T1000 (cell line): ENCODE measurements at places on chromosomes 2 and 18.

DNA sequence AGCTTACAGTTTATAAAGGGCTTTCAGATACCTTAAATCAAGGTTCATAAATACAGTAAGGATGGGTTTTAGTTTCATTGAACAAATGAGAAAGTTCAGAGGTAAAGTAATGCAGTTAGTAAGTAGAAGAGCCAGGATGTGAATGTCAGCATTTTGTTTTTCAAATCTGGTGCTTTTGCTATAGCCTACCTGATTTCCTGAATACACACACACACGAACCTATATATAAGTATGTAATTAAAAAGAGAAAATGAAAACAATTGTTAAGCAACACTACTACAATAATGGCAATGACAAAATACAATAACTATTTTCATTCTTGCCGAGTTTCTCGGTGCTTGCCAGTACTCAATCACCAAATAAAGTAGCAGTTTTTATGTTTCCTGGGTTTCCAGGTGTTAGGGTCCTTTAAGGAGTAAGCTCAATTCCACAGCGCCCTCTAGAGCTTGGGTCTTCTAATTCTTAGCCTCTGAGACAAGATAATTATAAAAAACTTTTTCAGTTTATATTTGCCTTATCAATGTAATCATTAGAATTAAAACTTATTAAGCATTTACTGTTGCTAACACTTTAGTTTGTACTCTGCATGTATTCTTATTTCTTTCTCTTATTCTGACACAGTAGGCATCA, 512.9 kb upstream of the ACVR2A start:
- DNase-seq: no peak

DNA sequence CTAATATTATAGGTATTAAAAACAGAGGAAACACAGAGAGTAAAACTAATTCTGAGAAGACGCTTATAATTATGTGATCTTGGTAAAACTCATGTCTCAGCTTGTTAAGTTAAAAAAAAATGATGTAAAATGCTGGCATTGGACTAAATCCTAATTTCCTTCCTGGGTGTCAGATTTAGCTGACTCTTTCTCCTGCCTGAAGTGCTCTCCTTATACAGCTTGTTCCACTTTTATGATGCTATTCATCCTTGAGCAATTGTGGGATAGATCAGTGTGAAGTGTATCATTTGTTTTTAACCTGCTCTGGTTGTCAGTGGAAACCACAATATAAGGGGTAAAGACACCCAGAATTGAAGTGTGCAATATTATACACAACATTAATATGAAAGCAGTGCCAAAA, 84.9 kb downstream of the EFEMP1 start:
- no peak for DNase-seq

DNA sequence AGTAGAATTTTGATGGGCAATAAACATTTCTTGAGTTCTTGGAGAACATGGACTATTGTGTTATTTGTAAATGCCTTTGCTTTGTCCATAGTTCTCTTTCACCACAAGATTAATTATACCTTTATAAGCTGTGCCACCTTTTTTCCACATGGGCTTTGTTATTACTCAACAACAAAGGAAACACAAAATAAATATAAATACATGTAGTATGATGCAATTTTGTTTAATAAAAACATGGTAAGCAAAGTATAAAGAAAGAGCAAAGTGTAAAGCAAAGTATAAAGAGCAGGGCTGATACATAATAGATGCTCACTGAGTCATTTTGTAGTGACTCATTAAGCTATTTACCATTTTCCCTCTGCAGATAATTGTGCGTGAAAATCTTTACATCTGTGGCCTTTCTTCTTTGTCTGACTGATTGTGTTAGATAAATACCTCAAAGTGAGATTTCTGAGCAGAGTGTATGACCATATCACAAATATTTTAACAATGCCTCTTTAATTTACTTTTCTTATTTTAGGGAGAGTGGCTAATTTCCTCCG, 80.9 kb downstream of the CERS6 start:
- no peak for DNase-seq

GRCh38 chr18:58091099-58091611, 47.1 kb downstream of the NEDD4L start:
- no peak for DNase-seq

DNA sequence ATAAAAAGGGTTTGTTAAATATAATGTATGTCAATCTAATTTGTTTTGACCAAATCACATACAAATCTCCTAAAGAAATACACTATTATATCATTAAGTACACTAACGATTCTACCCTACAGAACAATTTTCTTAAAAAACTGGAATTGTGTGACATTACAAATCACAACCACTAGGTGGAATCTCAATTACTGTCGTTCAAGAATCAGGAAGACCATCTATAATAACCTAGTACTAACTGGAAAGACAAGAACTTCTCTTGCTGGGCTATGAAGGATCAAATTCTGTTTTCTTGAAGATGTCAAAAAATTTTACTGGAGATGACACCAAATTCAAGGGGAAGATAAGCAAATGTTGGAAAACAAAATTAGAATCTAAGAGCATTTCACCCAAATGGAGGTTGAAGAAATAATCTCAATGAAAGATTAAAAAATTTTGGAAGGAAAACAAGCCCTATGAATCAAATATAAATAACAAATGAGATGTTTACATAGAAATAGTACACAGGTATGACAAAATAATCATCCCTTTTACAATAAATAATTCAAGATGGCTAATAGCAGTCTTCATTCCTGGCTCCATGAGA, 110.9 kb downstream of the STK39 start:
- DNase-seq: no peak

DNA sequence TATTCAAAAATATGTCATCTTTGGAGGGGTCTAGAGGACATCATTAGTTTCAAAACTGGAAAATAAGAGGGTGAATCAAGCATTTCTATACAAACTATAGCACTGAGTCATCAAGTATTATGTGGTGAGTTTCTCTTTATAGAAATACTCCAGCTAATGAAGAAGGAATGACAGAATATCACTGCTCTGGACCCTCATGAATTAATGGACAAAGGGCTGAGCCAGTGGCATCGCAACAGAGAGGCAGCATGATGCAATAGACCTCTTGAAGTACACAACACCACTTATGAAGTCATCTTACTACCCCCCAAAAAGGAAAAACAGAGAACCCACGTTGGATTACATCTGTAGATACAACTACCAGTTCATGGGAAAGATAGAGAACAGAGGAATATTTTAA, 27.4 kb upstream of the EIF2AK3 start:
- DNase-seq: no peak

DNA sequence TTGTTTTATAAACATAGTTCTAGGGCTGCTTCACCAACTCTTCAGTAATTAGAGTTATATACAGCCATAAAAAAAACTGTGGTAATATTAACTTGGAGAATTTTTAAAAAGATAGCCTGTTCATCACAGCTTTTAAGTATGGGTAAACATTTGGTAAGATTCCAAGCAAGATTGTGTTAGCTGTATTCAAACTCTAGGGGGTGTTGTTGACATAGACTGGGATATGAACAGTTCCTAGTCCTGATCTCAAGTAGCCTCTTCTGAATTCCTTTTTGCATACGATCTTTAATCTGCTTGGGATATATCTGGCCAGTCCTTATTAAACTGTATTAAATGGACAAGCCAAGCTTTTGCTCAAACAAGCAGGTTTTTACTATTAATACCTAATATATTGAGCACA, 13.4 kb downstream of the NOP58 start:
- no peak for DNase-seq

DNA sequence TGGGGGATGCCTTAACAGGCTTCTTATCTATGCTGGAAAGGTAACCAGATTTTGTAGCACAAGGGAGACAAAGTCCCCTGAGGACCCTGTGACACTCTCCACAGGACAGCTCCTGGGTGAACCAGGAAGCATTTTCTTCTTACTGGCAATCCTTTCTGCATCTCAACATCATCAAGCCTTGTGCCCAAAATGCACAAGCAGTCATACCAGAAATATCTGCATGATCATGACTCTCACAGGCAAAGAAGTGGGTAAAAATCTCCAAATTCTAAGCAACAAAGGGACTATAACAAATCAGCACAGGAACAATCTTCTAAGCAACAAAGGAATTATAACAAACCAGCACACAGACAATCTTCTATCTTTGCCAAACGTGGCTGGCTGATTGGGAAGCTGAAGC, 99.1 kb upstream of the CD226 start:
- no peak for DNase-seq

DNA sequence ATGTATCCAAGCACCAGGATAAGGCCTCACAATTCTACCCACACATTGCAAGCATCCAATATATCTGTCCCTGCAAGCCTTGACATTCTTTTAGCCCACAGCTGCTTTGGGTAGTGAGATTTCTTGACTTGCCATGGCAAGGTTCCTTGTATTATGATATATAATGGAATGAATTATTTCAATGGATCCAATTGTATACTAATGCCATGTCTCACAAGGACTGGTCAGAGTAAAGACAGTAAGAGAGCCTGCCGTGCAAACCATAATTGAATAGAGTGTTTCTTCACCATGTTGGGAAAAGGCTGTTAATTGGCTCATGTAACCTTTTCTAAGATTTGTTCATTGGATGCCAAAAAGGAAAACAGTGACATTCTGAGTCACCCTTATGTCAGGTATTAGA, 64.3 kb upstream of the RBBP8 start:
- no peak for DNase-seq

- DNase-seq: no peak
Measured at GRCh38 chr2:177520324-177520723, 127.8 kb downstream of the AGPS start.

- no peak for DNase-seq
Measured at GRCh38 chr2:211877061-211877460, 661.5 kb downstream of the ERBB4 start.

DNA sequence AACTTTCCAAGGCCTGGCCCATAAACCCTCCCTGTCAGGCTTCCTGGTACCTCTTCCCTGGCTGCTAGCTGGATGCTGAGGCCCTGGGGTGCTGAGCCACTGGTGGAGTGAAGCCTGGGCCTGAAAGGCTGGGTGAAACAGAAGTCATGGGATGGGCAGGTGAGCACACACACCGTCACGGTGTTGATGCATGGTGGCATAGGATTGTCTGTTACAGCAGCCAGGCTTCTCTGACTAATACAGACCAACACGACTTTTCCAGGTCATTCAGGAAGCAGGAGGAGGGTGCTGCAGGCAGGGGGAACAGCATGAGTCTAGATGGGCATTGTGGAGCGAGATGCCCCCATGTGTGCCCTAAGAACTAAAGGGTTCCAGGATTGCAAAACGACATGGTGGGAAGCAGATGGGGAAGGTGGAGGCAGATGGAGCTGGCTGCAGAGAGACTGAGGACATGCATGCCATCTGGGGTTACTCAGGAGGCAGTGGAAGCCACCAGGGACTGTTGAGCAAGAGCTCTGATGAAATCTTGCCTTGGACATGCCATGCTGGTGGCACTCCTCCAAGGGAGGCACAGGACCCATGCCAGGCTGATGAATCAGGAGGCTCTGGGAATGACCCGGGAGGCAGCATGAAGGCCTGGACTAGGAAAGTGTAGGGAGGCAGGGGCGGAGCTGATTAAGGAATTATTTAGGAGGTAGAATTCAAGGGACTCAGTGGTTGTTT, 480.9 kb downstream of the TSN start:
- DNase-seq: peak; percentile 92

DNA sequence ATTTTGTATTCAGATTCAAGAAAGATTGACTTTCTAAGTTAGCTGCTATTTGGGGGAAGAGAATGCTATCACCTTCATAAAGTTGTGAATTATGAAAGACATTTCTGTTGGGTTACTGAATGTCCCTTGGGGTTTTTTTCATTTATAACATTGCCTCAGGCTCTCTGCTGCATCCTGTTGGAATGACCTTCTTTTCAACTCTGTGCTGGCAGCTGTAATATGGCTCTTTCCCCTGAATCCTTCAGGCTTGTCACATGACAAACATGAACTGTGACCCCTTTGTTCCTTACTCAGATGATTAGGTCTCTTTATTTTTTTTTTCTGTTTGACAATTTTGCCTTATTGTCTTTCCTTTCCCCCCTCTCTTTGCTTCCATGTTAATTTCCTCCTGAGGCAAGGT, 159.8 kb downstream of the TAF4B start:
- DNase-seq: peak; percentile 29

GRCh38 chr2:166230024-166230723, 102.4 kb upstream of the SCN1A start:
- DNase-seq: peak; percentile 1

DNA sequence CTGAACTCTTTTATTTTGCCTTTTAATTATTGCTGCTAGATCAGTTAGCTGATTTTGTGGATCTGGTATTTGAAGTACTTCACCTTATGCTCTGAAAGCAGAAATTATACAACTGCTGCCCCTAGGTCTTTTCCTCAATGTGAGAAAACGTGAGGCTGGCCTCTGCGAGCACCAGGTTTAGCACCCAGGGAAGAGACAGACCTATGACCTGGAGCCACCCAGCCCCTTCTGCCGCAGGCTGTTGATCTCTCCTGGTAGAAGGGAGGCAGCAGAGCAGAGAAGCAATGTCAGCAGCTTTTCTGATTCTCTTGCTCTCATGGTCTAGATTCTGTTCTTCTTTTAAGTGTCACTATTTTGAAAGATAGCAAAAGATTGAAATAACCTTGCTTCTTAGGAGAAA, 19.9 kb downstream of the TRAPPC12 start:
- DNase-seq: no peak

DNA sequence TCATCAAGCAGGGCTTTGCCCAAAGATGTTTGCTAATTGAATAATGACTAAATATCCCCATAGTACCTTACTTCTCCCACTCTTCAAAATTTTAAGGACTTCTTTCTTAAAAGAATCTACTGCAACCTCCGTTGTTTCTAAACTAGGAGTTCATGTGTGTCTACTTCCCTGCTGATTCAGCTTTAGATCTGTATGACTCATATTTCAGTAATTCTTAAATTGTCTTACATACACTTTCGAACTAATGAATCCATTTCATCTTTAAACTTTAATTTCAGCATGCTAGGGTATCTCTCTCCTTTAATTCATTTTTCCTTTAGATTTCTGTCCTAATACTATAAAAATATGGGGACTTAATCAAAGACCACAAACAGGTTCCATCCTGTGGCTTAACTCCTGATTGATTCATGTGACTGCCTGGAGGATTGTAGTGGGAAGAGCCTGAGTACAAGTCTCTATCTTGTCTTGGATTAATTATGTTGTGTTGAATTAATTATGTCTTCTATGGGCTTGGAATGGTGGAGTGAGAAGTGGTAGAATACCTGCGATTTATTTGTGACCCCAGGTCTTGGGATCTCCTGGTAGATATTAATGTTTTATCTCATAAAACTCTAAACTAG, 24.9 kb upstream of the COL5A2 start:
- no peak for DNase-seq
